ENCODE measurements at places on chromosomes 2 and 18.

DNA sequence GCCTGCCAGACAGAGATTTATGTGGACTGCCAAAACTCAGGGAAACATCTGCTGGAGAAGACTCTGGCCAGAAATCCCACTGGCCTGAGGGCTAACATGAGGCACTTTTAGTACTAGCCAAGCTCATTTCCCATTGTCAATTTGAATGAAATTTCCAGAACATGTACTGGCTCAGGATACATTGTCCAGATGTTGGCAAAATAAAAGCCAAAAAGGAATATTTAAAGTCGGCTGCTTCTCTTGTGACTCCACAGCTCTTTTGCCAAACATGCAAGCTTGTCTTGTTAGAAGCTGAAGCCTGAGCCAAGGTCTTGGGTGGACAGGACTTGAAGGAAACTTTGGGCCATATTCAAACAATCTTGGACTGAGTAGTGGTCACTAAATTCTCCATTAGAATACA is 215.5 kb downstream of the NCKAP5 start:
- DNase-seq, result no peak

DNA sequence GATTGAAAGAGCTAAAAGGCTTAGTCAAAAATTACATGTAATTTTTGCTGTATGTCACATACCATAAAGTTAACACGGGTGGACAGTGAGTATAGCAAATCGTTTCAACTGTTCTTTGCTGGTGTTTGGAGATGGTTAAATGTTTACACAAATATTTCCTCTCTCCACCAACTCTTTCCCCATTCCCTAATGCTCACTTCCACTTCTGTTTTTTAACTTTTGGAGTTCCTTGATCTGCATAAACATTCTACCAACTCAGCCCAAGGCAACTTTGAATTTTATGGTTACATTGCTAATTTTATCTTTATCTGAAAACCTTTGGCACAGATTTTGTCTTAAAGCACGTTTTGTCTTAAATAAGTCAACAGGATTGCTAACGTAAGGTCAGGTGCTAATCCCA is 1.9 kb upstream of the SPOPL start:
- DNase-seq, result no peak

- DNase-seq, result no peak
Measured at GRCh38 chr18:38752430-38752829, 1186.8 kb upstream of the CELF4 start.

DNA sequence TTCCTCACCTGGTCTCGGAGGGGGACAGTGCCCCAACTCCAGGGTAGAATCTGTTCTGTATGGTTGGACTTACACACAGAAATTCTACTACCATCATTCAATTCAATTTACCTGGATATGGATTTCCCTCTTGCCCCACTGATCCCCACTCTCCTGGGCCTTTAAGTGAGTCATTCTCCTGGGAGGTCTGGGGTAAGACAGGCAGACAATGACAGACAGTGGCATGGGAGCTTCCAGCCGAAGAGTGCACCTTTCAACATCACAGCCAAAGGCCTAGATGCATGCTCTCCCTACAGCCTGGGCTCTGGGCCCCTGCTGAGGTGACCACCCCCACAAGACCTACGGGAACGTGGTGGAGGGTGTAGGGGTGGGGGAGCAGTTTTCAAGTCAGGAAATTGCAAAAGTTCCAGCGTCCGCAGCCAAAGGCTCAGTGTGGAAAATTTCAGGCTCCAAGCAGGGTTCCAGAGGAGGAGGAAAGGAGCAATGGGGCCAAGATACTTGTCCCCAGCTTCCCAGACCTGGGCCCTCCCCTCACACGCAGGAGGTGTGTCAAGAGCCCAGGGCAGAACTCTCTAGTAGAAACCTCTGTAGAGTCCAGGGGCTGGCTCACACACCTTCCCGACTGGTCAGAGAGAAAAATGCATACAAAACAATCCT is 296.4 kb downstream of the CYP26B1 start:
- no peak for DNase-seq

GRCh38 chr2:148909114-148909513 is 34.1 kb downstream of the KIF5C start:
- DNase-seq, result no peak

GRCh38 chr2:196555161-196555560 is 84.4 kb upstream of the CCDC150 start:
- no peak for DNase-seq

GRCh38 chr18:77108821-77109647 is 23.5 kb downstream of the MBP start:
- DNase-seq, result no peak

GRCh38 chr2:19542796-19543662 is 184.6 kb upstream of the OSR1 start:
- DNase-seq, result no peak

GRCh38 chr18:8997634-8998033 is 104.9 kb upstream of the NDUFV2 start:
- DNase-seq, result no peak

GRCh38 chr2:15145046-15145817 is 415.9 kb downstream of the NBAS start:
- no peak for DNase-seq

DNA sequence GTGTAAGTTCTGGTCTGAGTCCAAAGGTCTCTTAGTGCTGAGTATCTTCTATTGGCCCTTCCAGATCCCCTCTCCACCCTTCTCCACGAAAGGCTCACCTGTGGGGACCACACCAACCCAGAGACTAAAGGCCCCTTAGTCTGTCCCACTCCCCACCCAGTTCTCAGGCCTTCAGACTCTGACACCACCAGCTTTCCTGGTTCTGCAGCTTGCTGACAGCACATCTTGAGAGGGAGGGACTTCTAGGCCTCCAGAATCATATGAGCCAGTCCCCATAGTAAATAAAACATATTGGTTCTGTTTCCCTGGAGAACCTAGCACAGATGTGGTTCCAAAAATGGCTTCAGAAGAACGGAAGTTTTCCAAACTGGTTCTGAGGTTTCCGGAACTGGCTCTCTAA is 38.5 kb upstream of the KLF11 start:
- DNase-seq, result no peak

DNA sequence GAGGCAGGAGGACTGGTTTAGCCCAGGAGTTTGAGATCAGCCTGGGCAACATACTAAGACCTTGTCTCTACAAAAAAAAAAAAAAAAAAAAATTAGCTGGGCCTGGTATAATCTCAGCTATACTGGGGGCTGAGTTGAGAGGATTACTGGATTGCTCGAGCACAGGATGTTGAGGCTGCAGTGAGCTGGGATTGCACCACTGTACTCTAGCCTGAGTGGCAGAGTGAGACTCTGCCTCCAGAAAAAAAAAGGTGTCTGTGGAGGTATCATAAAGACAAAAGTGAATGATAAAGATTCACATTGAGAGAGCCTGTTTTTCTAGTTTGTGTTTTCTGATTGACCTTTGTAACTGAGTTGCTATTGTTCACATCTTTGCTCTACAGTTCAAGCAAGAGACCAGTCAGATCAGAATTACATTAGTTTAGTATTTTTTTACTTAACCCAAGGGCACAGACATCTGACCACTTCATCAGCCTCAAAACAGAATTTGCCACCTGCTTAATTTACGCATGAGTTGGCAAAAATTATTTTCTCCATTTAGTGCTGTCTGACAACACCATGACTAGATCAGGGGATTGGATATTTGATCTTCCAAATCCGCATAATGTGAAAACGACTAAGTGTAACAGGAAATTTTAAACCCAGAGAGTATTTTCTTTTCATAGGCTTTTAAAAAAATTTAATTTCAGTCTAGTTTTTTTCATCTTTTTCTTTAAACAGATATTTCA is 271.0 kb downstream of the TGIF1 start:
- no peak for DNase-seq

DNA sequence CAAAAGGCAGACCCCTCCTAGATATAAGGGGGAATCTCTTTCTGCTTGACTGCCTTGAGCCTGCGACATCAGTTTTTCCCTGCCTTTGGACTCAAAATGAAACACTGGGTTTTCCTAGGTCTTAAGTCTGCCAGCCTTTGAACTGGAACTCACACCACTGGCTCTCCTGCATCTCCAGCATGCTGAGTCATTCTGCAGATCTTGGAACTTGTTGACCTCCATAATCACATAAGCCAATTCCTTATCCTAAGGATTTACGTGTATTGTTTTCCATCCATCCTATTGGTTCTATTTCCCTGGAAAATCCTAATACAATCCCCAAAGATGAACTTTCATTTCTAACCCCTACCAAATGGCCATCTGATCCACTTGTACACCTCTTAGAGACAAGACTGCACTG is 88.0 kb downstream of the AFF3 start:
- no peak for DNase-seq

DNA sequence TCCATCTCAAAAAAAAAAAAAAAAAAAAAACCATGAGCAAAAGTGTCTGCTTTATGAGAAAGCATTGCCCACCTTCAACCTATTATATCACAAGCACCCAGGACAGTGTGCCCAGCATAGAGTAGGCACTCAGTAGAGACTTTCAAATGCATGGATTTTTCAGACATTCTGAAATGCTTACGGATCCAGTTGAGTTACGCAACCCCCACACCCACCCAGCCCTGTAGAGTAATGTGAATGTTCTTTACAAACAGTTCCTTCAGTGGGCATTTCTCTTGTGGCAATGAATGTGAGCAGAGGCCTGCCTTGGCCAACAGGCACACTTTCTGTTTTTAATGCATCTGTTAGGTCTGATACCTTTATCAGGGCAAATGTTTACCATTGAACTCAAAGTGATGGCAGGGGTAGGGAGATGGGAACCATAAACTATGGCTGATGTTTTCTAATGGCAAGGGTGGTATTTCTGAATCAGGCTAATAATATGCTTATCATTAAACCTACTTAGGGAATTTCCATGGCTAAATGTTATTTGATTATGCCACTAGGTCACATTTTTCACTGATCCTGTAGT is 65.0 kb upstream of the RPL31 start:
- no peak for DNase-seq

DNA sequence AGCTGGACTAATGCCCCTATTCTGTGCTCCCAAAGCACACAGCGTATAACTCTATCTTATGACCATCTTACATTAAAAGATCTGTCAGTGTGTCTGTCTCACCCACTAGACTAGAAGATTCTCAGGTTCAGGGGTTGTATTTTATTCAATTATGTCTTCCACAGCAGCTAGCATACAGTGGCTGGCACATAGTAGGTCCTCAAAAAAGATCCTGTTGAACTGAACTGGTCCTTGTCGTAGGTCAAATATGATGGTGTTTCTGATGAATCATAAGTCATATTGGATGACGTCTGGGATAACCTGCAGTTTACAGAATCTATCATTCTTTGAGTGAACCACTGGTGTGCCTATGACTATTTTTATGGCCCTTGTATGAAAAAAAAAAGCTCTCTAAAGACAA is 11.3 kb upstream of the TTC39C start:
- DNase-seq, result no peak

DNA sequence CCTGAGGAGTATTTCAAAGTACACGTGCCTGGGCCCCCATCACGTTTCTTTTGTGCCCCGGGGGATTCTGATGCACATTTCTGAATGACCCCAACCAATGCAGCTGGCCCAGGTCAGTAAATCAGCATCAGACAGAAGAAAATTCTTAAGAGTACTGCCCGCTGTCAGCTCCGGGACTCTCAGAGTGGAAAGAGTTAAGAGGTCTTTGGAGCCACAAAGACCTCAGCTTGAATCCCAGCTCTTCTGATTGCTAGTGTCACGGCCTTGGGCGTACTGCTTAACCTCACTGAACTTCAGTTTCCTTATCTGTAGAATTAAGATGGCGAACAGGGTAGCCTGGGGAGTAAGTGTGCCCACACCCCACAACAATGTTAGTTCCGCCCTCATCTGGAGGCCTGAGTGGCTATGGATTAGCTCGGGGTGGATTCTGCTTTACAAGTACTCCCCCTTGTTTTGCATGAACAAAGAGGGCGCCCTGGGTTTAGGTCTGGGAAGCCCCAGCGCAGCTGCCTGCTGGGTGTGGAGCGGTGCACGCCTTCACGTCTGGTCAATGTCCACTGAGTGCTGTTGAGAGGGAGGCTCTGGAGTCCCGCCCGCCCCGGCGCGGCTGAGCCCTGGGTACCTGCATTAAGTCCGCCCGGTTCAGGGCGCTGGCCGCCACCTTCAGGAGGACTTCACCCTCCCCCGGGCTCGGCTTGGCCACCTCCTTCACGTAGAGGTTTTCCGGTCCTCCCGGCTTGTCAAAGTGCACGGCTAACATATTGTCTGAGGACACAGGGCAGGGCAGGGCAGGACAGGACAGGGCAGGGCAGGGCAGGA is 858 bp downstream of the TP53I3 start:
- peak; percentile 36 for DNase-seq

DNA sequence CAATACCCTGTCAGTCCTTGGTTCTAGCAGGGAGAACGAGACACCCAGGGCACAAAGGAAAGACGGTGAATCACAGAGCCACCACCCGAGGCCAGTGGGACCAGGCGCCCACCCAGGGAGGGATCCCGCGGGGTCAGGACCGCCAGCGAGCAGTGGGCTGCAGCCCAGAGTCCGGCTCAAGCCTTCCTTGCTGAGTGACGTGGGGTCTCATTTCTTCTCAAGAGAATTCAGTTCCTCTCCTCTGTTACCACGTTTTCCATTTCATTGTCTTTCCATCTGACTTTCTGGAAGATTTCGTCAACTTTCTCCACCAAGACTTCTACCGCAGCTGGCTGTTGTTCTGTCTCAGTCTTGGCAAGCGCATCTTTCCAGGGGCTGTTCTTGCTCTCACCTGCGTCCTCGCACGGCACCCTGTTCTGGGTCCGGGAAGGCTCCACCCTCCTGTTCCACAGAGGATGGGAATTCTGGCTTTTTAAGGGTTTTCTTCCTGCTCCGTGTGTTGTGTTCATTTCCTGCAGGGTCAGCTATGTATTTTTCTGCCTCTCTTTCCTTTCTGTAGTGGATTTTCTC is 248.6 kb downstream of the NDUFA10 start:
- DNase-seq, result no peak

- peak; percentile 40 for DNase-seq
Measured at GRCh38 chr2:7430869-7431641, 513.8 kb downstream of the RNF144A start.

GRCh38 chr18:71047882-71048281 is 759.0 kb downstream of the SOCS6 start:
- no peak for DNase-seq

GRCh38 chr2:139165041-139165440 is 384.9 kb upstream of the NXPH2 start:
- no peak for DNase-seq

GRCh38 chr2:39881494-39881893 is 102.4 kb upstream of the THUMPD2 start:
- DNase-seq, result no peak

DNA sequence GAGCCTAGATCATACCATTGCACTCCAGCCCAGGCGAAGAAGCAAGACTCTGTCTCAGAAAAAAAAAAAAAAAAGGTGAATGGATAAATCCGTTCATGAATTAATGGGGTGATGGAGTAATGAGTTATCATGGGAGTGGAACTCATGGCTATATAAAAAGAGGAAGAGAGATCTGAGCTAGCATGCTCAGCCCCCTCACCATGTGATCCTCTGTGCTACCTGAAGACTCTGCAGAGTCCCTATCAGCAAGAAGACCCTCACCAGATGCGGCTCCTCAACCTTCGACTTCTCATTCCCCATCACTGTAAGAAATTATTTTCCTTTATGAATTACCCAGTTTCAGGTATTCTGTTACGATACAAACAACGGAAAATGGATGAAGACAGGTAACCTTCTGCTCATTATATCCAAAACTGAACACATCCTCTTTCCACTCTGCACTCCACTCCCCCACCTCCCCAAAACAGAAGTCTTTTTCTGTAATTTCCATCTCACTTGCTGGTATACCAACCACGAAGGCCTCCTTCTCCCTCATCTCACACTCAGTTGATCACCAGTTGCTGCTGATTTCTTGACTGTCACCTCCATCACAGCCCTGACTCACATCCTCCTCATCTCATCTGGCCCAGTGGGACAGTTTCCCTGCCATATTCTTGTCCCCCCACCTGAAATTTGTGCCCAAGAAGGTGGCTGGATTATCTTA is 8.8 kb downstream of the RETREG2 start:
- no peak for DNase-seq

- DNase-seq, result no peak
Measured at GRCh38 chr2:85772019-85772745, 18.4 kb downstream of the ATOH8 start.
